ENCODE measurements at places on chromosomes 2 and 18.

DNA sequence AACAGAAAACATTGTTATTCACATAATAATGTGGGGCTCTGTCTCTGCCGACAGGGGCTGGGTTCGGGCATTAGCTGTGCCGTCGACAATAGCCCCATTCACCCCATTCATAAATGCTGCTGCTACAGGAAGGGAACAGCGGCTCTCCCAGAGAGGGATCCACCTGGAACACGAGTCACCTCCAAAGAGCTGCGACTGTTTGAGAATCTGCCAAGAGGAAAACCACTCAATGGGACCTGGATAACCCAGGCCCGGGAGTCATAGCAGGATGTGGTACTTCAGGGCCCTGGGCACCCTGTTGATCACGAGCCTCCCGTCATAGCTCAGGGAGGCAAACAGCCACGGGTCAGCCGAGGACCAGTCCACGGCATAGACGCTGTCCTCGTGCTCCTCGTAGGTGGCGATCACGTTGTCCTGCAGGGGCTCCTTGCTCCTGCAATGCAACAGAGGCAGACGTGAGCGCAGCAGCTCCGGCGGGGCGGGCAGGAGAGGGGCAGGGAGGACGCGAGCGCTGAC, 188.5 kb downstream of the EIPR1 start:
- DNase-seq: no peak

- no peak for DNase-seq
Measured at GRCh38 chr2:42886921-42887320, 94.5 kb upstream of the HAAO start.

- no peak for DNase-seq
Measured at GRCh38 chr2:211068108-211068780, 511.8 kb downstream of the CPS1 start.

GRCh38 chr18:12377556-12378197, 650 bp upstream of the AFG3L2 start:
- no peak for DNase-seq

- no peak for DNase-seq
Measured at GRCh38 chr2:227908266-227909054, 37.0 kb downstream of the DAW1 start.

DNA sequence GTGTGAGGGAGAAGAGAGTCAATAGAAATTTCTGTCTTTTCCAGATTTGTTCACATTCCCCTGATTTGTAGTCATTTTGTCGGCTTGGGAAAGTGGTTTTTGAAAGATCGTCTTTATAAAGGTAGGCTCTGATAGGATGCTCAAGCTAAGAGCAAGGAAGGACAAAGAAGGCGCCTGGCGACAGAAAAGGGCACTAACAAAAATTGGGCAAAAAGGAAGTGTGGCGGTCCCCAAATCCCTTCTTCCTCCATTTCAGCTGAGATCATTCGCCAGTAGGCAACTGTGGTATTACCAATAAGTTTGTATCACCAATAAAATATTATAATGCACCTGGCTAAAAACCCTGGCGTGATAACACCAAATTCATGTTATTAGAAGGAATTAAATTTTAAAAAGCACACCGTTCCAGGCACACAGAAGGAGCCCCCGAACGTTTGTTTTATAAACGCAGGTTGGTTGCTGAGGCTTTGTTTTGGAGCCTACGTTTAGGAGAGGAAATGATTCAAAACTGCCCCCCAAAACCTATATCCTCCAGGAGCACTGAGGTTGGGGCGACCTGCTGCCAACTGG, 756 bp upstream of the PTPN4 start:
- no peak for DNase-seq

GRCh38 chr2:197208024-197208423, 102.6 kb downstream of the ANKRD44 start:
- no peak for DNase-seq

DNA sequence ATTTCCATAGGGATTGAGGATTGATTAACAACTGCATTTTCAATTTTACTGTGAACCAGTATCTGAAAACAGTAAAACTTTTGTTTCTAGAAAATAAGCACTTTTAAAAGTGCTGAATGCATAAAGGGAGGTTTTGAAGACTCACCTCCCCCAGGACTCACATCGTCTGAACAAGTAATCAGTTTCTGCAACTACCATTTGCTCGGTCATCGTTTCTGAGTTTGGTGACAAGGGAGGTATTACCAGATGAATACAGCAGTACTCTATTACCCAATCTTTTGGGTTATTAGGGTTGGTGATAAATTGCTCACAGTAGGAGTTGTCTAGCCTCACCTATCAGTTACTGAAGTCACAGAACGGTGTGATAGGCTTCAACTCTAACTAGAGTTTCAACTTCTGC, 234.5 kb upstream of the FN1 start:
- DNase-seq: no peak

GRCh38 chr18:8469544-8470130, 139.6 kb upstream of the RAB12 start:
- DNase-seq: no peak

- no peak for DNase-seq
Measured at GRCh38 chr2:160278879-160279177, 78.8 kb upstream of the ITGB6 start.

DNA sequence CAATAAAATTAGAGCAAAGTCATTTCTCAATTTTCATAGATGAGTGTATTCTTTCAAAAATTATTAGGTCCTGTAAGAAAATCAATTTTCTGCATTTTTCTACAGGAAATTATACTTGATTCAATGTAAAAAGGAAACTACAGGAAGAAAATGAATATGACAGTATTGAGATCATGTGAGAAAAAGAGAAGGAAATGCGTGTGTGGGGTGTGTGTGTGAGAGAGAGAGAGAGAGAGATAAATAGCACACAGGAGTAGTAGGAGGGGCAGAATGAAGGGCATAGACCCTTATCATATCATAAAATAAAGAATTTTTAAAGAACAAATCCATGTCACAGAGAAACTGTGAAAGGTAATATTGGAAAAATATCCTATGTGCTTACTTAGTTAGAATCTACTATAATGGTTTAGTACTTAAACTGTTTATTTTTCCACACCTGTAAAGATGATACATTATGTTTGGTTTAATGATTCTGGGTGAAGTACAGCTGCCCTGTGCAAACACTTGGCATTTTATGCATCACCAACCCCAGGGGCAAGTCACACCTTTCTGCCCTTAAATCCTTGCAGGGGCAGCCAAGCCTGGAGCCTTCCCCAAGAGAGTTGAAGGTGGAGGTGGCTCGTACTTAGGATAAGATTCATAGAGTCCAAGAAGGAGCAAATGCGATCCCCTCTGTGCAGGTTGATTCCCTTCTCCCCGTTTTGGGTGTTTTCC, 276.4 kb downstream of the TGIF1 start:
- DNase-seq: no peak

GRCh38 chr2:173101687-173102086, 26.0 kb downstream of the MAP3K20 start:
- DNase-seq: no peak

DNA sequence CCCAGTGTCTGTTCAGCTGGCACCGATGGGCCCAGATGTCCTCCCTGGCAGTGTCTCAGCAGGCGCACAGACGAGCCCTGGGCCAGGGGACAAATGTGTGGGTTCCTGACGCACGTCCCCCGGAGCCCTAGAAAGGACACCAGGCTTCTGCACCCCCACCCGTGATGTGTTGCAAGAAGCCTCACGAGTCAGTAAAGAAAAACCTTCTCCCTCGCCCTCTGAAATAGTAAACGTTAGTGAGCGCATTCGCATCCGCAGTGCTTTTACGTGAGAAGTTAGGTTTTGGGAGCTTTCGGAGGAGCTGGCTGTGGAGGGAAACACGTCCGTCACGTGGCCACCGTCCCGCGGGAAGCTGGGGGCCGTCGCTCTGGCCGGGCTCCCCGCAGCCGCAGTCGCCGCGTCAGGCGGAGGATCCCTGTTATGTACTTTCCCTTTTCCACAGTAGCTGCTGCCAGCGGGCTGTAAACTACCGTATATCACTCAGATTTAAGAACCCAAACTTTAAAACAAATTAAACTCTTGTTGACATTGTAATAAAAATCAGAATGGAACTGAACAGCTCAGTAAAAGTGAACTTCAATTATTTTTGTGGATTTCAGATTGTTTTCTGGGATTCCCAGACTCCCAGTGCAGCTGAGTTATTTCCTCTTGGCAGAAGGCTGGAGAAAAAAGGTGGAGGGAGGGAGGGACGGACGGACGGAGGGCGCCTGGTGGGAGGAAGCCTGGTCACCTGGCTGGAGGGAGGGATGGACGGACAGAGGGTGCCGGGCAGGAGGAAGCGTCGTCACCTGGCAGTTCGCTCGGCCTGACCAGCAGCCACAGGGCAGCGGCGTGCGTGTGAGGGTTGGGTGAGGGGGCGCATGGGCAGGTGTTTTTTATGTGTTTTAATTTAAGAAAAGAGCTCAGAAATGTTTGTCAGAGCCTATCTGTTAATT, 112.1 kb downstream of the NFATC1 start:
- peak; percentile 25 for DNase-seq

DNA sequence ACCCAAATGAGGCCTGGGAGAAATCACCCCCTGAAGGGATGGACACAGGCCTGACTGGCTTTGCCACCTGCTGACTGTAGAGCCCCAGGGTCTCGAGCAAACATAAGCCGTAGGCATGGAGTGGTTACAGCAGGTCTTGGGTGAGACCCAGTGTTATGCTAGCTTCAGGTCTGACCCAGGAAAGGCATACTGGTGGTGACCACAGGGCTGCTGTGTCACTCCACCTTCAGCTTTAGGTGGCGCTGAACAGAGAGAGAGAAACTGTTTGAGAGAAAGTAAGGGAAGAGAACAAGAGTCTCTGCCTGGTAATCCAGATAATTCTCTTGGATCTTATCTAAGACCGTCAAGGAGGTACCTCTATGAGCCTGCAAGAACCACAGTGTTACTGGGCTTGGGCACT, 1544.2 kb upstream of the TMEFF2 start:
- no peak for DNase-seq

DNA sequence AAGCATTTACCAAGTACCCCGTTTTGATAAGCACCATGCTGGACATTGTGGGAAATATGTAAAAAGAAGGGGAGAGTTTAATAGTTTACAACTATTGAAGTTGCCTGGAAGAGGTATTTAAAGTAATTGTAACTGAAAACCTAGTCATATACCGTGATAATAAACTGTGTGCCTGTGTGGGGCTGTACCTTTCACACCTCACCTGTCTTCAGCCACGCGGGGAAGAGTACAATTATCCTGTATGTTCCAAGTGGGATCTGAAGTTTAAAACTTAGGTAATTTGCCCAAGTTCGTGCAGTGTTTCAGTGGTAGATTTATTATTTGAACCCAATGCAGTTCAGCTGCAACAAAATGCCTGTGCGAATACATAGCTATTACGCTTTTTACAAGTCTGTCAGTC, 128.2 kb upstream of the TMEM200C start:
- DNase-seq: no peak

GRCh38 chr2:11430729-11431128, 35.2 kb downstream of the E2F6 start:
- DNase-seq: no peak

DNA sequence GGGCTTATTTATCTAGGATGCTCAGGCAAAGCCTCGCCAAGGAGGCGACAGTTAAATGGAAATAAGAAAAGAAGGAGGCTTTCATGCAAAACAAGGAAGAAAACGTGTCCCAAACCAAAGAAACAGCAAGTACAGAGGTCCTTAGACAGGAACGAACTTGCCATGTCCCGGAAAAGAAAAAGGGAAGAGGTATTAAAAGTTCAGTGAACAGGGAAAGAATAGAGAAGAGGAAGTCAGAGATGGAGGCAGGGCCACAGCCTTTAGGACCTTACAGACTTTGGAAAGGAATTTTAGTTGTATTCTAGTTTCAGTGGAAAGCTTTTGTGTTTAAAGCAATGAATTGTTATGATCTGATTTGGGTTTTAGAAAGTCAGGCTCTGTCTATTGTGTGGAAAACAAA, 22.1 kb downstream of the IKZF2 start:
- DNase-seq: no peak

- DNase-seq: no peak
Measured at GRCh38 chr18:6294148-6294784, 120.4 kb downstream of the L3MBTL4 start.

- no peak for DNase-seq
Measured at GRCh38 chr2:226669249-226669648, 130.4 kb downstream of the IRS1 start.

DNA sequence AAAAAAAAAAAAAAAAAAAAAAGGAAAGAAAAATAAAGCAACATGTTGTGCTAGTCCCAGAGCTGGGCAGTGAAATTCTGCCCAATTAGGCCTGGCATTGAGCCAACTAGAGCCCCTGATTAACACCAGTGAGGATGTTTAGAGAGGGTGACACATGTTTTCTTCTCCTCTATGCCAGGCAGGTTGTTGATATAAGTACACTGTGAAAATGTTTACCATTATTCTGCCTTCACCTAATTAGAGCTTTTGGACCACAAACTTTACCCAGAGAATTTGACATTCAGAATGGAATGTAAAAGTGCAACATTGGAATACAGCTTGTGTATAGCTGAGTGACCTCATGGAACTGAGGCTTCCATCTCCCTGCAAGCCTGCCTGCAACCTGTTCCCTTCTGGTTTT, 95.9 kb upstream of the MSH2 start:
- no peak for DNase-seq

DNA sequence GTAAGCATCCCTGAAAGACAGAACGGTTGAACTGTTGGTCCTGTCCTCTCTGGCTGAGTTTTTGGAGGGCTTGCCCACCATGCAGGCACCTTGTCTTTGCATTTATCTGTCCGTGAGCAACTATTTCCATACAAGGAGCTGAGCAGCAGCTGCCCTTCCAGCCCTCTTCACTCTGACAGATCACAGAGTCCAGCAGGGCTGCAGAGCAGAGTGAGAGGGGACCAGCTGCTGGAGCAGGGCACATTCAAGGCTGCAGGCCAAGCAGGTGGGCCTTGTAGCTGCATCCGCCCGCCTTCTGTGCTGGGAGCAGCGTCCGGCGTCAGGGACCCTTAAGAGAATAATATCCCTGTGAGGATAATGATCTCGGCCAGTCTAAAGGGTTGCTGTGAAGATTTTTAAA, 9.5 kb downstream of the SMYD1 start:
- DNase-seq: no peak

GRCh38 chr2:149357058-149357457, 26.7 kb downstream of the LYPD6 start:
- no peak for DNase-seq

GRCh38 chr18:49081511-49082155, 130.9 kb upstream of the SMAD7 start:
- DNase-seq: no peak

- no peak for DNase-seq
Measured at GRCh38 chr2:184416146-184416913, 182.0 kb upstream of the ZNF804A start.
